DMS53 (cell line): ENCODE measurements at places on chromosomes 5 and 9.
A peak's percentile ranks its signal among the peaks of the same experiment; 100 is the strongest.

GRCh38 chr9:95477441-95477840, 39.3 kb downstream of the PTCH1 start:
- no peak for DNase-seq

GRCh38 chr9:113178087-113178486, 27.3 kb downstream of the SLC31A2 start:
- DNase-seq = no peak

DNA sequence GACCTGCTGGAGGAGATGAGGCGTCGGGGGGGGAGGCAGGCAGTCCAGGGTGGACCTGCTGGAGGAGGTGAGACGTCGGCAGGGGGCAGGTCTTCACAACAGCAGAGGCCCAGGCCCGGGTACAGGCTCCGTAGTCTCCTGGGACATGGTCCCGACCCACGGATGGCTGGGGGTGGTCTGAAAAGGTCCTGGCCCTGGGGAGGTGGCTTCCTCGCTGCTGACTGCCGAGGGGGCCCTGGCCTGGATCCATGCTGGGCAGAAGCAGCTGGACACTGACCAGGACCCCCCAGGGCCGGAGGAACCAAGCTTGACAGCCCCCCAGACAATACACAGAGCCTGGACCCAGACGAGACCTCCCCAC, 8.5 kb downstream of the EGFL7 start:
- DNase-seq = peak; percentile 48

DNA sequence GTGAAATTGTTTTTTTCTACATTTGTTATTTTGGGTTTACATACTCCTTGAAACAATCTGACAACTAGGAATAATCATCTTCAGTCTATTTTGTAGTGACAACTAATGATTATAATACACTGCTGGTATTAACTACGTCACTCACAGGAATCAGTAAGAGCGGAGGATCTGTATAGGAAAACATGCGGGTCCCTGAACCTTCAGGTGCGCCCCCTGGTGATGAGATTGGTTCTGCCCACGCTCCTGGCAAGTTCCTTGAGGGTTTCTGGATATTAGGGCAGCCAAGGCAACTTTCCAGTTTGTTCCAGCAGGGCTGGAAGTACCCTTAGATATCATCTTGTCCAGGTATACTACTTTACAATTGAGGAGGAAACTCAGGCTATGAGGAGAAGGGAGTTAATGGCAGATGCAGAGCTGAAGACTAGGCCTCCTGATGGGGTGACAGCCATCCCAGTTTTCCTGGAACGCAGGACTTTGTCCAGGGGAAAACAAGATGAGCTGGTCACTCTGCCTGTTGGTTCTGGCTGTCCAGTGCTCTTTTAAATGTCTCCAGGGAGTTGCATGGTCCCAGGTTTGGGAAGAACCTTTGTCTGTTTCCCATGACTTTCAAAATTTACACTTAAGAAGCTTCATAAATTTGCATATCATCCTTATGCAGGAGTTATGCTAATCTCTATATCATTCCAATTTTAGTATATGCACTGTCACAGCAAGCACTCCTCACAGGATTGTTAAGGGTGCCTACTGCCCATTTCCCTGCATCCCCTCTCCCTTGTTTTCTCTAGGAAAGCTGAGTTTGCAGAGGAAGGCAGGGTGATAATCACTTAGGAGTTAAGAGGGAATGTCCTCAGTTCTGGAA, 14.9 kb upstream of the WNT8A start:
- peak; percentile 89 for DNase-seq

- DNase-seq = no peak
These were observed 5.9 kb downstream of the EMB start for GRCh38 chr5:50435168-50435567.

- DNase-seq = no peak
These were observed 163.8 kb downstream of the CHSY3 start for GRCh38 chr5:130068101-130068500.

- no peak for DNase-seq
These were observed 13.2 kb downstream of the TRIM32 start for GRCh38 chr9:116700279-116700678.

DNA sequence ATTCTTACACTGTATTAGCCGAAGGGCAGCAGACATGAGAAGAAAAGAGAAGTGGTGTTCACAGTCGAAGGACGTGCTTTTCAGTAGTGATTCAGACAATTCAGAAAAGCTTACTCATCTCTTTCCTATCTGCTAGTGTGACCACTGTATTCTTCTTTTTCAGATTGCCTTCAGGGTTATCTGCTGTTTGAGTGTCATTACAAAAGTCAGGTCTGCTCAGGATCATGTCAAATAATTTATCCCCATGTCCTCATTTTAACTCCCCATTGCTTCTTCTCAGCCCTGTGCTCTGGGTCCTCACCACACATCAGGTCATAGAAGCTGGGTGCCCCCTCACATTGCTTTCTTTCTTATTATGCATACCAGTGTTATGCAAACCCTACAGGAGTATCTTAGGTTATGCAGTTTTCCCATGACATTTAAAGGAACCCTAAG, 394.0 kb downstream of the CETN3 start:
- DNase-seq = no peak

DNA sequence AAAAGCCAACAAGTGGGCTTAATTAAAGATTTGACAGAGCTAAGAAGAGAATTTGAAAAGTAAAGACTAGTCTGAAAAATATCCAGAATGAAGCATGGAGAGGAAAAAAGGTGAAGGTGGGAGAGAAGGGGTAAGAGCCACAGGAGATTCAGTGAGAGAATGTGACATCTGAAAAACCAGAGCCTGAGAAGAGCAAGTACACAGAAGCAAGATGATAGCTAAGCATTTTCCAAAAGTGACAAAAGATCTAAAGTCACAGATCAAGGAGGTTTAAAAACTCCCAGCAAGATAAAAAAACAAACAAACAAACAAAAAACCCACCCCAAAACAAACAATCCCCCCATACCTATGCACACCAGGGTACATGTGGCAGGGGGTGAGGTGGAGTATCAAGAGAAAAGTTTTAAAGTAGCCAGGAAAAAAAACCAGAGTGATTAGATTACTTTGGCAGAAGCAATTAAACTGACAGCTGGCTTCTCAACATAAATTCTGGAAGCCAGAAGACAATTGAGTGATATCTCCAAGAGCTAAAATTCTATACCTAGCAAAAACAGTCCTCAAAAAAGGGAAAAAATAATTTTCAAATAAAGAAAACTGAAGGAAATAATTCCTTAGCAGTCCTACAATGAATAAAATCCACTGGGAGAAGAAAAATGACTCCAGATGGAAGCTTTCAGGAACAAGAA, 111.4 kb downstream of the RAPGEF6 start:
- DNase-seq = no peak

GRCh38 chr5:3121813-3122212, 370.3 kb upstream of the IRX2 start:
- DNase-seq = no peak

DNA sequence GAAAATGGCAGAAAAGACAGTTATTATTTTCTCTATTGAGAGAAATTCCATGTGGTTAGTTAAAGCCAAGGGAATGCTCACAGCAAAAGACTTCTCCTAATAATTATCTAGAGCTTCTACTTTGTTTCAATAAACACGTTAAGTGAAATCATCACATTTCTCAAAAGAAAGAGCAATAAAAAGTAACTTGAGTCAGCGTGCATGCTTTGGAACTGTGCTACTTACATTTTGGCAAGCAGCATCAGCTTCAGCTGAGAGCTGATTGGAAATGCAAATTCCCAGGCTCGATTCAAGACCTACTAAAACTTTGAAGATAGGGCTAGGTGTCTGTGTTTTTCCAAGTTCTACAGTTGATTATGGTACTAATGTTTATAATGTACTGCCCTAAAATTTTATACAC, 132.1 kb downstream of the CDH18 start:
- no peak for DNase-seq

DNA sequence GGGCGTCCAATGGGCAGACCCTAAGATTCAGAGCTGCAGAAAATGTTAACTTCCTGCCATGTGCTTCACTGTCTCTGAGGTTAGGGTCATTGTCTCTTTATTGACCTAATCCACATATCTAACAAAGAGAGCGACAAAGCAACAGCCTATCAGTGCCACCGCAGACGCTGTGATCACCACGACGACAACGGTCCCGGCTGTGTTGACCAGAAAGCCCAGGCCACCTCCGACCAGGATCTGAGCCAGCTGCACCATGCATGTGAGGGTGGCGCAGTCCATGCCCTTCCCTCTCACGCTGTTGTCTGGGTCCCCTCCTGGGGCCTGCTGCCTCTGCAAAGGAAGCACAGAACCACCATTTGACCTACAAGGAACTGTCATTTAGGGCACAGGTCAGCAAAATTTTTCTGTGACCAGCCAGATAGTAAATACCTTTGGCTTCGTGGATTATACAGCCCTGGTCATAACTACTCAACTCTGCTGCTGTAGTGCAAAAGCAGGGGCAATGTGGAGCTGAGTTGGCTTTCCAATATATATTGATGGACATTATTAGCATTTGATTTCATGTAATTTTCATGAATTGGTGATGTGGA, 8.5 kb downstream of the RXFP3 start:
- DNase-seq = no peak

DNA sequence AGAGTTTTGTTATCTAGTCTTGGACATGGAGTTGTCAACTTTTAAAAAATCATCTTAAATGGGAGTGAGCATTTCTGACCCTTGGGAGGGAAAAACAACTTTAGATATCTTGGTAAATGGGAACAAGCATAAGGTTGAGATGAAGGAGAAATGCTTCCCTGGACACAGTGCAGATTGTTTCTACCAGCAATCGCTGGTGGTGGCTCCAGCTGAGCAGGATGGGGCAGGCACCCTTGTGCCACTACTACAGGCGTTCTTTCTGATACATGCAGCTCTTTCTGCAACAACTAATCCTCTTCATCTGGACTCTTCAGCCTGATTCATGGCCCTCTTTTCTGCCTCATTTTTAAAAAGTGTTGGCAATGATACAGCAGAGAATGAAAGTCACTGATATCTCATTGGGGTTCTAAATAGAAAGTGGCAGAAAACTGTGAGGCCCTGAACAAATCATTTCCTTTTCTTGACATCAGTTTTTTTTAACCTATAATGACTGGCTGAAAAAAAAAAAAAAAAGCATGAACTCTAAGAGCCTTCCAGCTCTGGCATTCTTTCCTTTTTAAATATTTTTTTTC, 409.4 kb upstream of the PTGER4 start:
- no peak for DNase-seq

- DNase-seq = peak; percentile 87
These were observed 6.0 kb upstream of the NIPBL start for GRCh38 chr5:36870399-36871040.

GRCh38 chr5:88736494-88736893, 146.5 kb downstream of the MEF2C start:
- no peak for DNase-seq

DNA sequence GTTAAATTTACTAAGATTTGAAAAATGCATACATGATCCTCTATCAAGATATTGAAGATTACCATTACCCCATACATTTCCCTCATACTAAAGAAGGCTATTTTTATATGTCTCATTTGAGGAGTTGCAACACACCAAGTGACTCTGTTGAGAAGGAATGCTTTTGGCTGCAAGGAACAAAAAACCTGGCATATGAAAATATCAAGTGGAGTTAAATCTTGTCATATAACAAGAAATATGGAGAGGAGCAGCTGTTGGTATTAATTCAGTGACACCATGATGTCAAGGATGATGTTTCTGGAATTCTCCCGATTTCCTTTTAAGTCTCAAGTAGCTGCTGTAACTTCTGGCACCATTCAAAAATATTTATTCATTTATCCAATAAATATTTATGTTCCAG, 193.8 kb downstream of the CSNK1G3 start:
- no peak for DNase-seq
